NCI-H1105 (cell line): ENCODE measurements at places on chromosomes 13 and 19.
A peak's percentile ranks its signal among the peaks of the same experiment; 100 is the strongest.

DNA sequence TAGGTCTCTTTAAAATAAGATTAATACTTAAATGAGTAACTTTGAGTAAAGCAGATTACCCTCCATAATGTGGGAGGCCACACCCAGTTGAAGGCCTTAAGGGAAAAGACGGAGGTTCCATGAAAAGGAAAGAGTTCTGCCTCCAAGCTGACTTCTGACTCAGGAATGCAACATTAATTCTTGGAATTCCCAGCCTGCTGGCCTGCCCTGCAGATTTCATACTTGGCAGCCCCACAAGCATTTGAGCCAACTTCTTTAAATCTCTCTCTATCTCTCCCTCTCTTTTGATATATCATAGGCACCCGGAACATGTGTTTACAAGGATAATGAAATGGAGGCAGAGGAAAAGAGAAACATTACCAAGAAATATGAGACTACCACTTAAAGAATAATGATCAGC lies 902.3 kb upstream of the MIR17HG start:
- DNase-seq: no peak

GRCh38 chr13:52029569-52029968 lies 5.1 kb downstream of the UTP14C start:
- DNase-seq: no peak

GRCh38 chr19:17078920-17079709 lies 3.5 kb downstream of the MYO9B start:
- no peak for DNase-seq

DNA sequence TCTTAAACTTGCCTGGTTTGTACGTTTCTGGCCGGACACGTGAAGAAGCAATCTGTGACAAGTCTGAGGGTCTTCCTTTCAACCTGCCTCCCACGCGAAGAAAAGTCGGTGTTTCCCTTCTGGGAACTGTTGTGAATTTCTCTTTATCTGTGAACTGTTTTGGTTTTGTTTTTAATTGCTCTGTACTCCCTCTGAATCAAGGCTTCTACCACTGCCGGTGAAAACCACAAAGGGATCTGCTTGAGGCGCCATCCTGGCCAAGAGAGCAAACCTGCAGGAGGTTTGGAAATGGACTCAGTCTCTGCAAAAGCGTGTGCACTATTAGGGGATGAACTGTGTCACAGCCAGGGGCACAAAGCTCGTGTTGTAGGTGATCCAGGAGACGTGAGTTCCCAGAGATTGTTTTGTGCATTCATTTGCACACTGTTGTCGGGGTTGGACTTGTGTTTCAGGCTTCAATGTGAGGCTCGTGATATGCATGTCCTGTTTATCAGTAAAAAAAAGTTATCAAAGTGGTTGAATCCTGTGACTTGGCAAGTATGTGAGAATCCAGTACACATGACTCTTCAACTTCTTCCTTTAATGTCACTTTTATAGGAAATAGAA lies 9.7 kb downstream of the SIGLEC8 start:
- DNase-seq: no peak

DNA sequence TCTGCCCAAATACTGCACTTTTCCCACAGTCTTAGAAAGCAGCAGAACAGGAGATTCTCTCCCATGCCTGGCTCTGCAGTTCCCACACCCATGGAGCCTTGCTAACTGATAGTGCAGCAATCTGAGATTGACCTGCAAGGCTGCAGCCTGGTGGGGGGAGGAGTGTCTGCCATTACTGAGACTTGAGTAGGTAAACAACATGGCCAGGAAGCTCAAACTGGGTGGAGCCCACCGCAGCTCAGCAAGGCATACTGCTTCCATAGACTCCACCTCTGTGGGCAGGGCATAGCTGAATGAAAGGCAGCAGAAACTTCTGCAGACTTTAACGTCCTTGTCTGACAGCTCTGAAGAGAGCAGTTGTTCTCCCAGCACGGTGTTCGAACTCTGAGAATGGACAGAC lies 358.5 kb upstream of the PCDH9 start:
- DNase-seq: no peak

GRCh38 chr19:14218620-14219330 lies 12.8 kb upstream of the ADGRL1 start:
- DNase-seq: no peak

- DNase-seq: no peak
Observed at GRCh38 chr19:15779756-15780476, 7.5 kb upstream of the OR10H5 start.

DNA sequence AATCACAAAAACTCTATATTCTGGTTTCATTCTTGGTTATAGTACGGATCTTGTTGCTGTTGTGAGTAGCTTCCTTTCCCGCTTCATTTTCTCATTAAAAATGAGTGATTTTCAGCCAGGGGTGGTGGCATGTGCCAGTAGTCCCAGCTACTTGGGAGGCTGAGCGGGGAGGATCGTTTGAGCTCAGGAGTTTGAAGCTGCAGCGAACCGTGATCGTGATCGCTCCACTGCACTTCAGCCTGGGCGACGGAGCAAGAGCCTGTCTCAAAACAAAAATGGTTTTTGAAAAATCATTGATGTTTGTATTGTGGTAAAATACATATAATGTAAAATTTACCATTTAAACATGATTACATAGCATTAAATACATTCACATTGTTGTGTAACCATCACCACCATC lies 71.6 kb upstream of the TM9SF2 start:
- DNase-seq: no peak

GRCh38 chr19:11861301-11861700 lies 12.8 kb downstream of the ZNF439 start:
- no peak for DNase-seq

- DNase-seq: no peak
Observed at GRCh38 chr13:75864718-75865117, 228.6 kb downstream of the LMO7 start.

DNA sequence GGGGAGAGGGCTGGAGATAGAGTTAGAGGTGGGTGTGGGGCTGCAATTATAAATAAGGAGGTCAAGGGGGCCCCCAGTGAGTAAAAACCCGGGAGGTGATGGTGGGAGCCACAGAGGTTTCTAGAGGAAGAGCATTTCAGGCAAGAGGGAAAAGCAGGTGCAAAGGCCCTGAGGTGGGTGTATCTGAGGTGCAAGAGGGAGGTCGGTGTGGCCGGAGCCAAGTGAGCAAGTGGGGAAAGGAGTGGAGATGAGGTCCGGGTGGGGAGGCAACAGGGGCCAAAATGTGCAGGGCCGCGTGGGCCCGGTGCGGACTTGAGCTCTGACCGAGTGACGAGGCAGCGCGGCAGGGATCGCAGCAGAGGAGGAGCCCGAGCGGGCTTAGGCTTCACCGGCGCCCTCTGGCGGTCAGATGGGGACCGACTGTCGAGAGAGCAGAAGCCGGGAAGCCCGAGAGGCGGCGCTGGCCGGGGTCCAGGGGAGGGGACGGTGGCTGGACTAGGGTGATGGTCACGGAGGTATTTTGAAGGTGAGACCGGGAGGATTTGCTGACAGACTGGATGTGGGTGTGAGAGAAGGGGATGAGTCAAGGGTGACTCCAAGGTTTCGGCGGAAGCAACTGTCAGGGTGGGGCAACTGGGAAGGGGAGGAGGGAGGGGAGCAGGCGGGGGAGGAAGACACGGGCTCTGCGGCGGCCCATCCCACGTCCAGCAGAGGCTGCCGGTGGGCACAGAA lies 17.7 kb upstream of the SPACA4 start:
- peak; percentile 69 for DNase-seq

GRCh38 chr19:32537580-32537979 lies 43.4 kb upstream of the PDCD5 start:
- no peak for DNase-seq
